ENCODE measurements at places on chromosomes 11 and 22. TPM values are rescaled to one million over a fixed set of nuclear protein-coding genes. Genes with fewer than 3 reads are reported as not detected.

DNA sequence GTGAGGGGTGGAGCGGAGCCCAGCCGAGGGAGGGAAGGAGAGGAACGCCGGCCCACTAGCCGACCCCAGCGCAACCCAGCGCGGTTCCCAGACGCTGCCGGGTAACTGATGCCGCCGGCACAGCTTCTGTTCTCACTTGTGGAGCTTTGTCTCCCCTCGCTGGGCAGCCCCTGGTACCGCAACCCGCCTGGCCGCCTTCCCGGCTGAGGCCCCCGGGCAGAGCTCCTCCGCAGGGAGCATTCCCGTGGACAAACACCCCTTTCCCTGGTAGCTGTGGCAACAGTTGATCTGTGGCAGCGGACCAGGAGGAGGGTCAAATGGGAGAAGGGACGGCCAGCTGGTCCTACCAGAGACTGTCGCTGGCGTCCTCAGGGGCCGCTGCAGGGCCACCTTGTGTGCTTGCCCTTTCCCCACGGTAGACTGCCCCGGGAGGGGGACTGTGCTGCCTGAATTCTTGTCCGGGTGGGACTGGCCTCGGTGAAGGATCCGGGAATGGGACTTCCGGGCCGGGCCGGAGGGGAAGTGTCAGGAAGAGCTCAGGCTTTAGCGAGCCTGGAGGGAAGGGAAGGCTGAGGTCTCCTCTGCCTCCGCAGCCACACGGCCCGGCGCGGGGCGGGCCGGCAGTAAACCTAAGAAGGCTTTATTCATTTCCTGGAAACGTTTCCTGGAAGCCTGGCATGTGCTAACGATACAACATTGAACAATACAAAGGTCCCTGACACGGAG, 468.0 kb downstream of the OPCML start:
- no peaks in the 10 kb centered on the region for H3K36me3 ChIP-seq
- peaks cover 36% of the 10 kb centered on the region for H3K27me3 ChIP-seq
- H3K4me1 ChIP-seq, result peaks cover 15% of the 10 kb centered on the region
- H3K27ac ChIP-seq, result peak overlapping the region; percentile 77
- H3K4me3 ChIP-seq, result peak overlapping the region; percentile 74

DNA sequence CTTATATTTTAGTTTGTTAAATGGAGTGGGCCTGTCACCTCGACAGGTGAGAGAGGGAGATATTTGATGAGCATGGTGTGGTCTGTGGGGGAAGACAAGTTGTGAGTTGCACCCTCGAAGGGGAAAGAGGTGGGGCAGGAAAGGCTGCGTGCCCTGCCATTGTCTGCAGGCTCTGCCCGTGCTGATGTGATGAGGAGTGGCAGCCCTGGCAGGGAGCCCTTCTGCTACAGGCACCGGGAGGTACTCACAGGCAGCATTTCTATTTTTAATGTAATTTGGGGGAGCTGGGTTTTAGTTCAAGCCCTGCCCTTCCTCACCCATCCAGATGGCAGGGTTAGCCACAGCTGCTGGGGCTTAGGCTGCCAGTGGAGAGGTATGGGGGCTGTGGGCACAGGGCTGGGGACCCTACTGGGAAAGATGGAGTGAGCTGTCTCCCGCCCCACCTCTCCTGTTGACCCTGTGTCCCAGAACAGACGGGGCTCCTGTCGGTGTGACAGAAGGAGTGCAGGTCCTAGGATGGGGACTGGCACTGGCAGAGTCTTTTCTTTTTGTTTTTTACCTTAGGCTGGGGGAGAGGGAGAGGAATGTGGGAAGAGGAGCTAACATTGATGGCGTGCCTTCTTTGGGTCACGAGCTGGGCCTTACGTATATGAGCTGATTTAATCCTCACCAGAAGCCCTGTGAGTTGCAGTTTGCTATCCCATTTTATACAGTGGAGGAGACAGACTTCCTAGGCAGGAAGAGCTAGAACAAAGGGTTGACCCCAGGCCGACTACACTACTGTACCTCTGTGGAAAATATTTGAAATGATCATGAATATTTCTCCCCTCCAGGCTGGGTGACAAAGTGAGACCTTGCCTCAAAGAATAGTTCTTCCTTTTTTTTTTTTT, 51.6 kb downstream of the CEP164 start:
- no peaks in the 10 kb centered on the region for H3K27me3 ChIP-seq
- H3K36me3 ChIP-seq, result peaks cover 49% of the 10 kb centered on the region
- H3K4me1 ChIP-seq, result peaks cover 34% of the 10 kb centered on the region
- peak; percentile 43 for DNase-seq
- peak overlapping the region; percentile 56 for H3K27ac ChIP-seq

Gene FAM111B
- 1.1 TPM for total RNA-seq

DNA sequence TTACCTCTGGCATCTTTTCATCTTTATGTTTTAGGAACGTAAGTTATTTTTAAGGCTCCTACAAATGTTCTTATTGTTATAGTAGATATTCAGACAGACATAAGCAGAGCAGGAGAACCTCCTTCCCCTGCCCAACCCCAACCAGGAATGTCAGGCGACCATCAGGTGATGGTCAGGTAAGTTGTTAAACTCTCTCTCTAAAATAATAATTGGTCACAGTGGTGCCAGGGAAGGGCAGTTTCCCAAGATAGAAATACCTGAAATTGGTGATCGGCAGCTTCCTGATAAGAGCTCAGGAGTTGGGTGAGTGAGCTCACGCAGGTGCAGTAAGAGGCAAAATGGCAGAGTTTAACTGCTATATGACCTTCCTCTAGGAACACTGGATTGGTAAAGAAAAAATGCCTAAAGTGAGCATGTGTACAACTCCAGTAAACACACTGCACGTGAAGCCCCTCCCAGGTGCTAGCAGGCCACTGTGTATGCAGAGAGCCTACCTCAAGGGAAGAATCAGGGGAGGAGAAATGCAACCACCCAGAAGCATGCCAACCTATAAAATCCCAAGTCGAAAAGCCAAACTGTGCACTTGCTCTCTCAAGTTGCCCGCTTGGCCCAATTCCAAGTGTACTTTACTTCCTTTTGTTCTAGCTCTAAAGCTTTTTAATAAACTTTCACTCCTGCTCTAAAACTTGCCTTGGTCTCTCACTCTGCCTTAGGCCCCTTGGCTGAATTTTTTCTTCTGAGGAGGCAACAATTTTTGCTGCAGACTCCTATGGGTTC, 273.9 kb downstream of the SBF2 start:
- H3K27ac ChIP-seq, result no peak overlapping the region
- H3K36me3 ChIP-seq, result no peaks in the 10 kb centered on the region
- H3K4me1 ChIP-seq, result peaks cover 24% of the 10 kb centered on the region
- no peak overlapping the region for H3K4me3 ChIP-seq
- no peak for DNase-seq

DNA sequence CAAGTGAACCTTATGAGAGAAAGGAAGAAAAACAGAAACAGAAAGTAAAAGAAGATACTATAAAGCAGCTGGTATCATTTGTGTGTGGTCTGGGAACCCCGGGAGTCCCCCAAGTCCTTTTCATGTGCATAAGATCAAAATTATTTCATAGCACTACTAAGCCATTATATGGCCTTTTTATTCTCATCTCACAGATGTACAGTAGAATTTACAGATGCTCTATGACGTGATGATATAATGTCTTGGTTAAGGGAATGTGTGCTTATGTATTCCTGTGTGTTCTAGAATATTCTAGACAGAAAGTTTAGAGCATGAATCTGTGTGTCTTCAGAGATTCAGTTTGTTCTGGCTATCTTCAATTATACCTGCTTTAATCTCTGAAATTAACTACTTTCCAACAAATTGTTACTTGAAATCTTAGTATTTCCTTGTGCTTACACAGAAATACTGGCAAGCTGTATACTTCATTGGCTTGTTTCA, 8.6 kb upstream of the TPP1 start:
- no peak overlapping the region for H3K4me3 ChIP-seq
- no peak overlapping the region for H3K27ac ChIP-seq
- peaks cover 66% of the 10 kb centered on the region for H3K36me3 ChIP-seq

DNA sequence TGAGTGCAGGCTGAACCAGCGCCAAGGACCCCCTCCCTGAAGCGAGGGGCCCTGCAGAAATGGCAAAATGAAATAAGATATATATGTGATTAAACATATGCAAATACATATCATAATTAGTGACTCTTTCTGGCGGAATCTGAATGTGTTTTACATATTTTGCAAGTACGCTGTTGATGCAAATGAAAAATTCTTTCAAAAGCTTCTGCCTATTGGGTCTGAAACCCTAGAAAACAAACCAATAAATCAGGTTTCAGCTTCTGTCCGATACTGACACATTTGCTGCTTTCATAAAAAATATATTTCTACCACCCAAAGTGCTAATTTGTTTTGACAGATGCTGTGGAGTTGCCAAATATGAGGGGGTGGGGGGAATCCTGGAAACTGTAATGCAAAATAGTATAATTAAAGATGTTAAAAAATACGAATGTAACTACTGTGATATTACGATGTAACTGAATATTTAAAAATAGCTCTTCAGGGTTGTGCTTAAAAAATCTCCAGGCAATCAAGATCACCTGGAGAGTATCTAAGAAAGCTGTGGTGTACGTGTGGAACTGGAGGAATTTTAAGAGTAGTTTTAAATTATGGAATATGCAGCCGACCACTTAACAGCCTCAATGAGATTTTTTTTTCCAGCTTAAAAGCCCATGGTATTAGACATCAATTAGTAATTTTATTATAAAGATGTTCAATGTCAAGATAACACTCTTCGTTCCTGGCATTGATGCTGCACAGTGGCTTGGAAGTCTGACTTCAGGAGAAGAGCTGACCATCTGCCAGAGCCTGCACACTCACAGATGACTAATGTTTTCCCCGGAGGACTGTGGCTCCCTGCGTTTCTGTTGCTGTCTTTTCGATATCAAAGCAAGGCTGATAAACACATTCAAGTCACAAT, 122.2 kb upstream of the RCN1 start:
- no peak overlapping the region for H3K27ac ChIP-seq
- peaks cover 29% of the 10 kb centered on the region for H3K27me3 ChIP-seq
- H3K36me3 ChIP-seq, result no peaks in the 10 kb centered on the region
- H3K4me1 ChIP-seq, result peaks cover 7% of the 10 kb centered on the region
- DNase-seq, result no peak

Gene TRPM5
- not detected for total RNA-seq

DNA sequence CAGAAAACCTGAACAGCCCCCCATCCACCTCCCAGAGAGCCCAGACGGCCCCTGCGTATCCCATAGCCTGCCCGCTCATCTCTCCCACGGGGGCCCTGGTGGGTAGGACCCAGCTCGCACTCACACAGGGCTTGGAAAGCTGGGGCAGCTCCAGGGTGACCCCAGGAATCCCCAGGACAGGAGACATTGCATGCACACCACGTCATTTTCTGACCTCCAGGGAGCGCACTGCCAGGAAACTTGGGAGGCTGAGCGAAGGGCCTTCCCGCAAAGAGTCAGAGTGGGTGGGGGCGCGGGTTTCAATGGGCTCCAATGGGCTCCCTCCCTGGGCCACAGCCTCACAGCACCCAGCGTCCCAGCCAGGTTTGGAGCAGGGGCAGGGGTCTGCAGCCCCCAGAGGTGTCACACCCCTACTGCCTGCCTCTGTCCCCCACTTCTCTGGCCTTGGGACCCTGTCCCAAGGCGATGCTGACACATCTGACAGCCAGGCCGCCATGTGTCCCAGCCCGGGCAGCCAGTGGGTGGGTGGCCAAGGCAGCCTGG, 8.2 kb upstream of the SYT8 start:
- peaks cover 16% of the 10 kb centered on the region for H3K4me1 ChIP-seq
- H3K27me3 ChIP-seq, result peaks cover 28% of the 10 kb centered on the region
- peak overlapping the region; percentile 16 for H3K27ac ChIP-seq
- no peak for DNase-seq

DNA sequence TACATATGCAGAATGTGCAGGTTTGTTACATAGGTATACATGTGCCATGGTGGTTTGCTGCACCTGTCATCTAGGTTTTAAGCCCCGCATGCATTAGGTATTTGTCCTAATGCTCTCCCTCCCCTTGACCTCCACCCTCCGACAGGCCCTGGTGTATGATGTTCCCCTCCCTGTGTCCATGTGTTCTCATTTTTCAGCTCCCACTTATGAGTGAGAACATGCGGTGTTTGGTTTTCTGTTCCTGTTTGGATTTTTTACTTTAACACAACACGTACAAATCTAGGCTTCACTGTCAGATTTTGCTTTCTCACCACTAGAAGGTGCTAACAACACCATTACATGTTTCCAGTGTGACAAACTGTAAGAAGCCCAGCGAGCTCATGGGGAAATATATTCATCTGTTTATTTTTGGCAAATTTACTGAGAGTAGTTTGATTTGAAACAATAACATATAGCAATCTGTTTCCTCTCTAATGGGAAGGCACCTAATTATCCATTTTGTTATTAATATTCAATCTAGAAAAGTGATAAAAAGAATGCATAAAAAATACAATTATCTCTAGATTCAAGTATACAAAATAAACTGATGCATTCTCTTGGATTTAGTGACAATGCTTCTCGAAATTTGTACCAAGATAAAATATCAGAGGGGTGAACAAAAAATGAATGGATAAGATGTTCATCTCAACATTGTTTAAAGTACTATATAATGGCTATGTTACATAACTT, 23.2 kb upstream of the BIRC3 start:
- peaks cover 6% of the 10 kb centered on the region for H3K4me1 ChIP-seq
- no peak for DNase-seq
- no peaks in the 10 kb centered on the region for H3K27me3 ChIP-seq

GRCh38 chr22:19638282-19639015, 75.9 kb upstream of the SEPTIN5 start:
- peaks cover 27% of the 10 kb centered on the region for H3K27me3 ChIP-seq
- H3K4me1 ChIP-seq, result no peaks in the 10 kb centered on the region
- no peak for DNase-seq
- no peak overlapping the region for H3K27ac ChIP-seq
- no peak overlapping the region for H3K4me3 ChIP-seq
- no peaks in the 10 kb centered on the region for H3K36me3 ChIP-seq

Gene EHF
- 1.6 TPM for total RNA-seq

Gene SF3A1
- total RNA-seq, result 89.2 TPM

Gene RHOD
- 49.5 TPM for total RNA-seq

Gene TPBGL
- 0.16 TPM for total RNA-seq

GRCh38 chr11:105381941-105382340, 227.9 kb upstream of the GRIA4 start:
- no peak overlapping the region for H3K4me3 ChIP-seq
- DNase-seq, result no peak
- H3K27me3 ChIP-seq, result no peaks in the 10 kb centered on the region
- no peaks in the 10 kb centered on the region for H3K4me1 ChIP-seq
- H3K36me3 ChIP-seq, result no peaks in the 10 kb centered on the region

Gene MIAT
- 0.66 TPM for total RNA-seq

- peaks cover 9% of the 10 kb centered on the region for H3K4me1 ChIP-seq
- no peak overlapping the region for H3K27ac ChIP-seq
- no peaks in the 10 kb centered on the region for H3K36me3 ChIP-seq
- no peak for DNase-seq
- H3K27me3 ChIP-seq, result no peaks in the 10 kb centered on the region
- no peak overlapping the region for H3K4me3 ChIP-seq
Measured at GRCh38 chr11:104625246-104625645, 273.0 kb downstream of the CASP12 start.
